ENCODE measurements at places on chromosomes 5 and 9.

DNA sequence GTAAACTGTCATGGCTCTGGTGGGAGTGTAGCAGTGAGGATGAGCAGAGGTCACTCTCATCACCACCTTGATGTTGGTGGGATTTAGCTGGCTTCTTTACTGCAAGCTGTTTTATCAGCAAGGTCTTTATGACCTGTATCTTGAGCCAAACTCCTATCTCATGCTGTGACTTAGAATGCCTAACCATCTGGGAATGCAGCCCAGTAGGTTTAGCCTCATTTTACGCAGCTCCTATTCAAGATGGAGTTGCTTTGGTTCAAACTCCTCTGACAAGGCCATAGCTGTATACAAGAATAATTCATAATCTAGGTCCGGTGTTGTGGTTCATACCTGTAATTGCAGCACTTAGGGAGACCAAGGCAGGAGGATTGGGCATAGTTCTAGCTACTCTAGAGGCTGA, 85.1 kb downstream of the ARRDC3 start:
- no peak for DNase-seq

GRCh38 chr9:124602204-124602603, 95.0 kb upstream of the NR5A1 start:
- DNase-seq, result no peak

DNA sequence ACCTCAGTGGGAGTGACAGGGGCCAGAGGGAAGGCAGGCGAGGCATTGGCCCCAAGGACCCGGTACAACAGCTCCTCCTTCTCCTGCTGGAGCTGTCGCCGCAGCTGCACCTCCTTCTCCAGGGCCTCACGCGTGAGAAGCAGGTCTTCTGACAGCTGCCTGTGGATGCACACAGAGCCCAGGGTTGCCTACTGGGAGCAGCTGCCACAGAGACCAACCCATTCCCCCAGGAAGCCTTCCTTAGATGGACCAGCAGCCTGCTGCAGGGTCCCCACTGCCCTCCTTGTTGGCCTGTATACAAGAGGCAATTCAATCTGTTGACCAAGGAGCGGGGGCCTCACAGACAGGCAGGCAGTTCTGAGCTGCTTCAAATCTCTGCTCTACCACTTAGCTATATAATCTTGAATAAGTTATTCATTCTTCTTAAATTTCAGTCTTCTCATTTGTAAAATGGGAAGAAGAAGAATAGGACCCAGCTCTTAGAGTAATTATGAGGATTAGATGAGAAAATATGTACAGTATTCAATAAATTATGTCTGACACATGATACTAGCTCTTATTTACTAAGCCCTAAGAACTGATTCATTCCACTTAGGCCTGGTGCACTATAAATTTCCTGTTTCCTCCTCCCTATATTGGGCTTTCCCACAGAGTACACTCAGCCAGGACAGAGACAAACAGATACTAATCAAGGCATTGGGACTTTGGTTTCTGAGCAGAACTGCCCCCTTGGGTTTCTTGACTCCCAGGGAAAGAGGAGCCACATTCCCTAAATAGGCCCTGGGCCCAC, 26.1 kb upstream of the ANXA6 start:
- no peak for DNase-seq

DNA sequence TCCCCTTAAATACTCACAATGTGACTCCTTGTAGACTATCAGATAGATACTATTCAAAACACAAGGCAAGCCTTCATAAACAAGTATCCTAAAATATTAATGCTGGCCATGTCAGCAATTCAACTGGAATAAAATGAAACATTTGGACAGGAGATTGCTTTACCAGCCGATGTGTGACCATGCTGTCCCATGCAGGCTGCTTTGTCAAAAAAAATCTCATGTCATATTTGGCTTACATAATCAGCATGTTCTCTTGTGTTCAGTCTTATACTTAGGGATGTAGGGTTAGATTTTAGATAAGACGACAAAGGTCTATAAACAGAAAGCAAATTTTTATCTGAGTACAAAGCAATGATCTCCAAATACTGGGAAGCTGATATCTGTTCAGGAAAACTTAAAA, 108.5 kb downstream of the NR6A1 start:
- DNase-seq, result no peak

- DNase-seq, result no peak
Measured at GRCh38 chr5:171852255-171852681, 66.7 kb downstream of the SMIM23 start.

- no peak for DNase-seq
Measured at GRCh38 chr9:130414910-130415746, 29.6 kb upstream of the ASS1 start.

GRCh38 chr5:80172067-80172695, 83.7 kb downstream of the SERINC5 start:
- DNase-seq, result no peak

DNA sequence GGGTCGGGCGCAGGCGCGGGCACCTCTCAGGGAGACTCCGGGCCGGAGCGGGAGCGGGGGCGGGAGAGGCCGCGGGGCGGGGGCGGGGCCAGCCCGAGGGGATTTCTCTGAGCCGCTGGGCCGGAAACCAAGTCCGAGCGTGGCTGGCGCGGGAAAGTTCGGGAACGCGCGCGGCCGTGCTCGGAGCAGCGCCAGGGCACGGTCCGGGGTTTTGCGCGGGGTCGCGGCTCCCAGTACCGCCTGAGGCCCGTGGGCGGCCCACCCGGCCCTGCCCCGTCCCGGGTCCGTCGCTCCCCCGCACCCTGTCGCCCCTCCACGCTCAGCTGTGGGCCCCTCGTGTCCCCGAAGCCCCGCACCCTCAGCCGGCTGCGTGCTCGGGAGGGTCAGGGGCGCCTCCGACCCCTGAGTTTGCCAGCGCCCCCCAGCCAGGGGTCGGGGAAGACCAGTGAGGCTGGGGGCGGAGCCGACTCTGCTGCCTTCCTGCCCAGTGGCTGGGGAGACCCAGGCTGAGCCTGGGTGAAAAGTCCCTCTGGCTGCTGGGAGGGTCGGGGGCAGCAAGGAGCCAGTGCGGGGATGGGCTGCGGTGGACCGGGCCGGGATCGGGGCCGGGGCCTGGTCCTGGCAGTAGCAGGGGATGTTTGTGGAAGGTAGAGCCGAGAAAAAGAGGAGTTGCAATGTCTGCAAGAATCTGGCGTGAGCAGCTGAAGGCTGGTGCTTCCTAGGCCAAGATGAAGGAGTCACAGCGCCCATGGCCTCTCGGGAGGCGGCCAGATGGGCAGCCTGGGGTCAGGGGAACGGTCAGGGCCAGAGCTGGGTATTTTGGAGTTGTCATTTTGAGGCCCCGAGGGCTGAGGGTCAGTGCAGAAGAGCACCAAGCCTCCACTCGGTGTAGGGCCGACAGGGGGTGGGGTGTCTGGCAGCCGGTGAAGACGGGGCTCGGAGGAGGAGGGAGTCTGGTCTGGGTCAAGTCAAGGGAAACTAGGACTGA, 588 bp downstream of the TRAF2 start:
- DNase-seq, result no peak

DNA sequence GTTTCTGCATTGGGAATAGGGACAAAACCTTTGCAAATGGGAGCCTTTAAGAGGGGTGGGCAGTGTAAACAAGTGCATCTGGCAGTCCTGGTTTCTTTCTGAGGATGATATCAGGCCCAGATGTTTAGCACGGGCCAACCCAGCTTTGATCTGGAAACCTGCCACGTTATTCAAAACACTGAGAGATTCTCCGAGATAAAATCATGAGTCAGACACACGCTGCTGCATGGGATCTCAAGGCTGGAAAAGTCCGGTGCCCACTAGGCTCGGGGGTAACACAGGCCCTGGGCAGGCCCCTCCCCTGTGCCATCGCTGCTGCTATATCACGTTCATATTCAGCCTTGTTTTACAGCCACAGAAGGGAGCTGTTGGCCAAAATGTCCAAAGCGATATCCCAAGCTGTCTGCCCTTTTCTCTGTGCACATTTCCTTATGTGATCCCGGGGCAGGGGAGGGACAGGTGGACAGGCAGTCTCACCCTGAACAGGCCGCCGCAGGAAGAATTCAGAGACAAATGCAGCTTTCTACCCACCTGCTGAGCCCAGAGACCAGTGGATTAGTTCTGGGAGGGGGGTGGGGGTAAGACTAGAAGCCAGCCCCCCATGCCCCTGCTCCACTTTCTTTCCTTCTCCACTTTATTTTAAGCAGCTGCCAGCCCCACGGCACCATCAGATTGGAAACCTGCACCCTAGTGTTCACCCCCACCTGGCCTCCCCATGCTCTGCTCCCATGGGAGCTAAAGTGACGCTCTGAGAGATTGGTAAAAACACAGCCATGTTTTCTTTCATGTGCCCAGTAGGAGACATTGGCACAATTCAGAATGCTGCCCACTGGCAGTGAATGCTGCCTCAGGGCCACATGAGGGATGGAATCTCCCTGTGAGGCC, 63.1 kb downstream of the TMOD1 start:
- no peak for DNase-seq

DNA sequence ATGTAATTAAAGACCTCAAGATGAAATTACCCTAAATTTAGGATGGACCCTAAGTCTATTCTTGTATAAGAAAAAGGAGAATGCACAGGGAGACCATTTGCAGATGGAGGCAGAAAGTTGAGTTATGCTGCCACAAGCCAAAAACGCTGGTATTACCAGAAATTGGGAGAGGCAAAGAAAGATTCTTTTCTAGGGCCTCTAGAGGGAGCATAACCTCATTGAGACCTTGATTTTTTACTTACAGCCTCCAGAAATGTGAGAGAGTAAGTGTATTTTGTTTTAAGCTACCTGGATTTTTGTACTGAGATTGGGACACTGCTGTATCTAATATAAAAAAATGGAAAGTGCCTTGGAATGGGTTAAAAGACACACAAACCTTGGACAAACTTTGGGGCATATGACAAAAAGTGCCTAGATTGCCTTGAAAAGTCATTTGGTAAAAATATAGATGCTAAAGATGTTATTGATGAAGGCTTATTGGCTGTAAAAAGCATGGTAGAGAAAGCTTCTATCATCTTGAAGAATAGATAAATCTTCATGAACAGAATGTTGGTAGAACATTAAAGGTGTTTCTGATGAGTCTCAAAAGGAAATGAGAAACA, 174.7 kb upstream of the PRDM9 start:
- DNase-seq, result no peak

- no peak for DNase-seq
Measured at GRCh38 chr9:112939418-112939817, 48.7 kb upstream of the SLC46A2 start.

DNA sequence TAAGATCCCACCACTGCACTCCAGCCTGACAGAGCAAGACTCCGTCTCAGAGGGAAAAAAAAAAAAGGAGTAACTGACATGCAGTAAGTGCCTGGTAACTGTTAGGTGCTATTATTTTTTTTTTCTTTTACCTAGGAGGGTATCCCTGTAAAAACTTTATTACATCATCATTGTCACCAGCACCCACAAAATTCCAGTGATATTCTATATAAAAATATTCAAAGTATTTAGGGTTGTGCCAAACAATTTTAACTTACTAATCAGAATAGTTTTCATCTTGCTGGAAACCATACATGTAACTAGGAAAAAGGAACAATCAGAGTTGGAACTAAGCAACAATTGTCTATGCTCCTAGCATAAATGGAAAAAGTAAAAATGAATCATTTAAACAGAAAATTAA, 112.4 kb downstream of the SSBP2 start:
- no peak for DNase-seq

DNA sequence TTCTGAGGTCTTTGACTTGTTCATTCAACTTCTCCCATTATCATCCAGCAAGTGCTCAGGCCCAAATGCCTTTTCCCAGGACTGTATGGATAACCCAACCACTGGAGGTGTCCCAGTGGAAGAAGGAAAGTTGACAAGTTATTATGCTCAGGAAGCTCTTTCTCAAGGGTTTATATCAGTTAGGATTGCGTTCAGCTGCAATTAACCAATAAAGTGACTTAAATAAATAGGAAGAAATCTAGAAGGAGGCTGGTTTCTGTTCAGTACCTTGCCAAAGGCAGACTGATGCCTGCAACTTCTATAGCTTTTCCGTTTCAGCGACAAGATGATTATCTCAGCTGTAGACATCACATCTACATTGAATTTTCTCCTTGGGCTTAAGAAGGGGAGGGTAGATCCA, 52.1 kb downstream of the ENC1 start:
- DNase-seq, result no peak

DNA sequence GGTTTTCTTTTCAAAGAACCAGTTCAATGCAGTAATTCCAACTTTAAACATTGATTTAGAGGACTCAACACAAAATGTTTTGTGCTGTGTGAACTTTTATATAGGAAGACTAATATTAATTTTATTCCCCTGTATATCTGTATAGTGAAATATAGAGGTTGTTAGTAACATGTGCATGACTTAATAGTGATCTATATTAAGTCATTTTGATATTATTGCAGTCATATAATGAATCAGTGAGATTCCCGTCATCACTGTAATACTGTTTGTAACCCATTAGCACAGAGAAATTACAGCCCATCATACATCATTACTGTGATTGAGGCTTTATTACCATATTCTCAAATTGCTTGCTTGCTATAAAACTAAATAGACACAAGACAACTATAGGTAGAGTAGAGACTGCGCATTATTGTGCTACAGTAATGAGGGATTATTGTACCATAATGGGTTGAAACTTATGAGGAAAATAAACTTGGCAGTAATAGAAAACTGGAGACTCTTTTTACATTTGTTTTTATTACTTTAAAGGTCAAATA, 170.7 kb downstream of the RANBP17 start:
- DNase-seq, result no peak

DNA sequence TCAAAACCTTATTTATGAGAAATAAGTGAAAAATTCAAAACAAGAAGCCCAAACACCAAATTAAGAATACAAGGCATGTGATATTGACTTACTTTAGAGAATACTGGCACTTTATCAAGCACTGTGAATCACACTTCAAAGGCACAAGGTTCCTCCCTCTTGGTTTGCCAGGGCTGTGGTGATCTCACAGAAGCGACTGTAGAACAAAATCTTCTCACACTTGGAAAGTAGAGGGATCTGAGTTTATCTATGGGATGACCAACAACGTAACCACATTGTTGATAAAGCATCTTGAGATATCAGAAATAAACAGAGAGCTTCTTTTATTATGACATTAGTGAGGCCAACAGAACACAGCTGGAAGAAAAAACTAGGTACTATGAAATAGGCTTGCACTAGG, 295.9 kb downstream of the NFIB start:
- no peak for DNase-seq

- DNase-seq, result no peak
Measured at GRCh38 chr5:41325074-41325473, 111.7 kb upstream of the C6 start.

- DNase-seq, result no peak
Measured at GRCh38 chr5:87653242-87653641, 240.5 kb upstream of the CCNH start.

DNA sequence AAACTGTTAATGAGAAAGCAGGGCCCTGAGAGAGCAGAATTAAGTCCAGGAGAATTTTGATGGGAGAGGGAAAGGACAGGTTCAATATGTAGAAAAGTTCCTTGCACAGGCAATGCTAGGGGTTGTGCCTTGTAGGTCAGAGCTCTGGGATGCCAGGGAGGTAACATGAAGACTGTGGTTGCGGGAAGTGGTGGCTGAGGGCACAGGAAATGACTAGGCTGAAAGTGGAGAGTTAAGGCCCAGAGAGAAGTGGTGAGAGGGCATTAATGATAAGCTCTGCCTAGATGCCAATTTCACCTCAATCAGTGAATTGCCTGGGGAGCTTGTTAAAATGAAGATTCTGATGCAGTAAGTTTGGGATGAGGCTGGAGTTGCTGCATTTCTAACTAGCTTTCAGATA, 31.5 kb upstream of the PPP3R2 start:
- no peak for DNase-seq

- DNase-seq, result no peak
Measured at GRCh38 chr5:133944263-133945185, 23.9 kb downstream of the C5orf15 start.

- DNase-seq, result no peak
Measured at GRCh38 chr5:38467353-38468040, 88.9 kb downstream of the LIFR start.

Measured in stimulated activated CD8-positive, alpha-beta memory T cell treated with anti-CD3 and anti-CD28 coated beads, Interleukin-4, amount 100 ng/mL, for 1 hour (primary cell).